Activated CD8-positive, alpha-beta memory T cell treated with anti-CD3 and anti-CD28 coated beads, Interleukin-2, amount 10 ng/mL, durations not matched to agents 7 days and 5 days (primary cell): ENCODE measurements at places on chromosomes 5 and 9. TPM values are rescaled to one million over a fixed set of nuclear protein-coding genes. Genes with fewer than 3 reads are reported as not detected.

WDR31 gene
- 1.1 TPM for total RNA-seq

DRD1 gene
- total RNA-seq: not detected

RAB3C gene
- not detected for total RNA-seq

FOXD4 gene
- total RNA-seq: 0.15 TPM

ZNF474 gene
- 0.35 TPM for total RNA-seq

IL17B gene
- total RNA-seq: not detected

DPP7 gene
- total RNA-seq: 321 TPM
